ENCODE measurements at places on chromosomes 16 and 17.

DNA sequence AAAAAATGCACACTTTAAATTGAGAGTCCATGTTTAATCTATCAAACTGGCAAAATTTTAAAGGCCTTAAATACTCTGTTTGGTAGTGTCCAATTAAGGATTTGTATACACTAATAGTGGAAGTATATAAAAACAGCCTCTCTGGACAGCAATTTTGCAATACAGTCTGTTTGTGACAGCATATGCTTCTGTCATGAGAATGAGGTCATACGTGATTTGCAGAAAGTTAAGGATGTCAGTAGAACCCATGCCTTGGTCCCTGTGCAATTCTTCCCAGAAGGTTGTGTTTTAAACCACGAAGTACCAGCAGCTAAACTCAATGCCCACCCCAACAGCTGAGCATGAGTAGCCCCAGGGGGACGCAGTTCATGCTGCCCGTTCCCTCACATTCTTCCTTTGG lies 78.4 kb downstream of the AIPL1 start:
- DNase-seq, result no peak

- DNase-seq, result no peak
These were observed 45.8 kb upstream of the LGALS9 start for GRCh38 chr17:27585153-27585681.

DNA sequence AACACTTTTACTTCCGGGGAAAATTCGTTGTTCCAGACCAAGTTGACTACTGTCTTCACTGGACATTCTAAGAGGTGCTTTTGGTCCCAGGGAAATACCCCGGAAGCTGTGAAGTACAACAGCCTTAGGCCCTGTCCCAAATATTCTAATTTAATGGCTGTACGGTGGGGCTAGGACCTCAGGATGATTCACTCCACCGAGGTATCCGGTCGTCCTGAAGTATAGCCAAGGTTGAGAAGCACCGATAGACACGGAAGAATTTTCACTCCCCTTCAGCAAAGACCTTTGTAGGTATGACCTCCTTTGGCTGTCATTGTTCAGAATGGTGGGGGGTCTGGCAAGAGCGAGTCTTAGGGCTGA lies 34.9 kb upstream of the ARL4D start:
- DNase-seq, result no peak

DNA sequence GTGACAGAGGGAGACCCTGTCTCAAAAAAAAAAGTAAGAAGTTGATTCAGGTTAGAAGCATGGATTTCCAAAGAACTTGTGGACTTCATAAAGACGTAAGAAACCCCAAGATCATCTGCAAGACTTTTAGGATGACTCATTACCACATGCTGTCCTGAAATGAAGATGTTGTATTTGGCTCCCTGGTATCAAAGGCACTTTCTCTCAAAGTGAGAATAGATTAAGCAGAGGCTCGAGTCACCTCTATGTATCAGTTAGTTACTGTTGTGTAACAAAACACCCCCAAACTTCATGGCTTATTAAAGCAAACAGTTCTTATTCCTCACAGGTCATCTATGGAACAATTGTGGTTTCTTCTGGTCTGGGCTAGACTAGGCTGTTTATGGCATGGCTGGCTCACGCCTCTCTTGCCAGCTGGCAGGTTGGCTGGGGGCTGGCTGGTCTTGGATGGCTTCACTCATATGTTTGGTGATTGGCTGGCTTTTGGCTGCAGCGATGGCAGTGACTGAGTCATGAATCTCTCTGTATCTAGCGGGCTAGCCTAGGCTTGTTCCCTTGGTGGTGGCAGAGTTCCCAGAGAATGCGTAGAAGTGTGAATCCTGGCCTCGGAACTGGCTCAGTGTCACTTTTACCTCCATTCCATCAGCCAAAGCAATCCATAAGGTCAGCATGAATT lies 60.4 kb upstream of the MSI2 start:
- DNase-seq, result no peak

DNA sequence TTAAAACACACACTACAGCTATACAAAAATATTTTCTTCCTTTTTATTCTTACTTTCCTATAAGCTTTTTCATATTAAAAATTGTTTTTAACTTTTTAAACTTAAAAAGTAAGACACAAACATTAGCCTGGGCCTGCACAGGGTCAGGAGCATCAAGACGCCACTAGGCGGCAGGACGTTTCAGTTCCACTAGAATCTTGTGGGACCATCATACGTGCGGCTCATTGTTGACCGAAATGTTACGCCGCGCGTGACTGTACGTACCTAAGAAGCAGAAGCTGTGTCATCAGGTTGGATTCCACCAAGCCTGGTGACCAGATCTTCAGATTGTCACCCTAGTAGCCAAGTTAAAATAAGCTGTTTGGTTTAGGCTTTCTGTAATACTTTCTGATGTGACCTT lies 47.1 kb downstream of the USP10 start:
- DNase-seq, result no peak

GRCh38 chr17:79937391-79938335 lies 98.0 kb downstream of the TBC1D16 start:
- DNase-seq, result no peak

DNA sequence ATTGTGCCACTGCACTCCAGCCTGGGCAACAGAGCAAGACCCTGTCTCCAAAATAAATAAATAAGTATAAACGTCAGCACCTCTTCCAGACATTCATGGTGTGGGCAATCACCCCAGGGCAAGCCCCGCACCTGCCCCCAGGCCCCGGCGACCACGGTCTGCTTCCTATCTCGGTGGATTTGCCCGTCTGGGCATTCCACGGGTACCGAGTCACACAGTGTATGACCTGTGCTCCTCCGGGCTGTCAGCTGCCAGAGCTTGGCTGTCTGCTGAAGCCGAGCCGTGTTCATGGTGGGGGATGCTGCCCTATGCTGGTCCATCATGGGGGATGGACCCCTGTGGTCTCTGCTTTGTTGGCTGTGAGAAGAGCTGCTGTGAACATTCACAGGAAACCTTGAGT lies 15.4 kb downstream of the CYBC1 start:
- DNase-seq, result no peak

DNA sequence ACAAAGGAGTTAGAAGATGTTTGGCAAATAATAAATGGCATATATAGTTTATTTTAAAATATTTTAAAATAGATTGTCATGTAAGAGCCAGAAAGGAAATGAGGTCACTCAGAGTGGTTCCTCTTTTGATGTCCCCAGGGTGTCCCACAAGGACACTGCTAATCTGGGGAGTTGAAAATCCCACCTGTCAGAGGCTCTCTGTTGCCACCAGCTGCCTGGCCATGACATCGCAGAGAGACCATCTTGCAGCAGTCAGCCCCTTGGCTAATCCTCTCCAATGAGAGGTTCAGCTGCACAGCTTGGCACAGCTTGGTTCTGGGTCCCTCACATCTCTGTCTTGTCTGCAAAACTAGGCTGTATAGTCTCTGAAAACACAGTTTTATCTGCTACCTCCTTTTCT lies 11.0 kb upstream of the RBFOX1 start:
- no peak for DNase-seq

- DNase-seq, result no peak
These were observed 17.5 kb downstream of the WWOX start for GRCh38 chr16:78116946-78117345.

GRCh38 chr16:74107795-74108610 lies 188.6 kb upstream of the PSMD7 start:
- no peak for DNase-seq

- DNase-seq, result no peak
These were observed 20.2 kb upstream of the SLC38A10 start for GRCh38 chr17:81315129-81315884.

DNA sequence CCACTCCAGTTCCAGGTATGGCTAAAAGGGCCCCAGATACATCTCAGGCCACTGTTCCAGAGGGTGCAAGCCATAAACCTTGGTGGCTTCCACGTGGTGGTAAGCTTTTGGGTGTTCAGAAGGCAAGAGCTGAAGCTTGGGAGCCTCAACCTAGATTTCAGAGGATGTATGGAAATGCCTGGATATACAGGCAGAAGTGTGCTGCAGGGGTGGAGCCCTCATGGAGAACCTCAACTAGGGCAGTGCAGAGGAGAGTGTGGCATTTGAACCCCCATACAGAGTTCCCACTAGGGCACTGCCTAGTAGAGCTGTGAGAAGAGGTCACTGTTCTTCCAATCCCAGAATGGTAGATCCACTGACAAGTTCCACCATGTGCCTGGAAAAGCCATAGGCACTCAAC lies 267.3 kb downstream of the SLC39A11 start:
- DNase-seq, result no peak

- DNase-seq, result no peak
These were observed 96.4 kb downstream of the C16orf78 start for GRCh38 chr16:49469930-49470451.

- DNase-seq, result no peak
These were observed 63.2 kb downstream of the AMFR start for GRCh38 chr16:56362057-56362655.

DNA sequence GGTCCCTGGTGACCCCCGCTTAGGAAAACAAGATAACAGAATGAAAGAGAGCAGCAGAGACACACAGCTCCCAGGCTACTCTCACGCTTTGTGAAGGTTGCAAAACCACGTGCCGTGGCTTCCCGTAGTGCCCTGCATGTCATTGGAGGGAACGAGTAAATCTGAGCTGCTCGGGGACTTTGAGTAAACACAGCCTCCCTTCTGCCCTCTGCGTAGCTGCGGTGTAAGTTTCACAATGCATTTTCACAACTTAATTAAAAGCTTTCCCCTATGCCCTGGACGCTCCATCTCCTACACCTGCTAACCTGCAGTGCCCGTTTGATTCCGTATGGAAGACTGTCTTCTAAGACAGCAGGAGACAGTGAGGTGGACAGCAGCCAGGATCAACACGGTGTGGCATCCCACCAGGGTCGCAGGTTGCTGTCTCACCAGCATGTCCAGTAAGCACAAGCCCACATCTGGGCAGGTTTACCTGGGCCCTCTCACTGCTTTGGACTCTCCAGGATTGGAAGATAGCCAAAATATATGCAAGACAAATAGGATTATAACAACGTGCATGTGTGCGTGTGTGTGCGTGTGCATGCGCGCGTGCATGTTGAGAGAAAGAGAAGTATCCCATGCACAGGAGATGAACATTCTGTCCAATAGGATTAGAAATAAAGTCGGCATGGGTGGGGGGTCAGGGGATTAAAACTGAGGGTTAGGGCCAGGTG lies 116.4 kb upstream of the RCVRN start:
- no peak for DNase-seq

GRCh38 chr16:75927810-75928209 lies 201.5 kb upstream of the CPHXL start:
- DNase-seq, result no peak

DNA sequence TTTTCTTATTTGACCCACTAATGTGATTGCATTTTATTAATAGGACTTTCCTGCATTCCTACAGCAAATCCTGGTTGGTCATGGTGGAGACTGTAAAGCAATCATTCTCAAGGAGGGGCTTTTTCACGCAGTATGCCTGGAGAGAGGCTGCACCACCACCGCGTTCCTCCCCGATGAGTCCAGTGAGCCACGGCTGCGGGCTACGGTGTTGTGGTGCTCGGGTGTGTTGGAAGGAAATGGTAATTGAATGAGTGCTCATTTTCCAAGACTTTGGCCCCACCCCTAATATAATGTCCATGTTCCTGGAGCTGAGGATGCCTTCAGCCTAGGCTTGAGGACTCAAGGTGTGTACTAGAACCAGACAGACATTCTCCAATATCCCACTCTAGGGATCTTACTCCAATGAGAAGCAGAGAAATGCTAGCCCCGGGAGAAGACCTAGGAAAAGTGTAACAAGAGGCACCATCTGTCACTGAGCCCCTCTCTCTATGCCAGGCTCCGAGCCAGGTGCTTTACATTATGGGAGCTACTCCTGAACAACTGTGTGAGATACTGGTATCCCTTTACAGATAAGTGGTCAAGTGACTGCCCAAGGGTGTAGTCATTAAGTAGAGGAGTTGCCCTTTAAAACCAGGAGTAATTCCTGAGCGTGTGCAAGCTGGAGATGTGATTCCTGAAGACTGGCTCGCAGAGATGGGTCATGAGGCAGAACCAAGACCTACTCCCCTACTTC lies 39.4 kb downstream of the HEATR6 start:
- no peak for DNase-seq

All from anterior cingulate cortex (tissue), 58 donors.